Nephron progenitor cell (in vitro differentiated cells): ENCODE measurements at places on chromosomes 16 and 17.
A peak's percentile ranks its signal among the peaks of the same experiment; 100 is the strongest.

DNA sequence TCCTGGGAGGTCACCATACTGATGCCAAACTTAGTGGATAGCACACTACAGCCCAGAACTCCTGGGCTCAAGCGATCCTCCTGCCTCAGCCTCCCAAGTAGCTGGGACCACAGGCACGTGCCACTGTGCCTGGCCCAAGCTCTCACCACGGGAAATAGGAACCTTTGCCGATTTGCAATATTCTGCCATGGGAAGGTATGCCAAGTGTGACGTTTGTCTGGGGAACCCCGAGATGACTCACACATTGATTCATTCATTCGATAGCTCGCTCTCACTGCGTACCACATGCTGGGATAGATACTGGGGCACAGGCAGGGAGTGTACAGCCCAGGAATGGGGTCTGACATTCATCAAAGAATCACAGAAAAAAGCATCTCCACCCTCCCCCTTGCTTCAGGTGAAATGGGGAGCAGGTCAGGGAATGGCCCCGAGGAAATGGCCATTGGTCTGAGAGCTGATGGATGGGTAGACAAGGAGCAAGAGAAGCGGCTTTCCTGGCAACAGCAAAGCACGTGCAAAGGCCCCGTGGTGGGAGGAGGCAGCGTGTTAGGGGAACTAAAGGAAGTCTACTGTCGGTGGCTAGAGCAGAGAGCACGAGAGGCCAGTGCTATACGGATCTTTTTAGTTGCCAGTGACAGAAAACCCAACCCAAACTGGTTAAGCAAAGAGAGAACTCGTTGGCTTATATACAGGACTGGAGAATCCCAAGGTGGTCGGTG, 44.1 kb downstream of the DNAH17 start:
- H3K36me3 ChIP-seq: no peaks in the 10 kb centered on the region
- no peak overlapping the region for H3K27ac ChIP-seq
- peaks cover 22% of the 10 kb centered on the region for H3K4me1 ChIP-seq
- DNase-seq: no peak
- peaks cover 13% of the 10 kb centered on the region for H3K27me3 ChIP-seq
- H3K4me3 ChIP-seq: no peak overlapping the region

DNA sequence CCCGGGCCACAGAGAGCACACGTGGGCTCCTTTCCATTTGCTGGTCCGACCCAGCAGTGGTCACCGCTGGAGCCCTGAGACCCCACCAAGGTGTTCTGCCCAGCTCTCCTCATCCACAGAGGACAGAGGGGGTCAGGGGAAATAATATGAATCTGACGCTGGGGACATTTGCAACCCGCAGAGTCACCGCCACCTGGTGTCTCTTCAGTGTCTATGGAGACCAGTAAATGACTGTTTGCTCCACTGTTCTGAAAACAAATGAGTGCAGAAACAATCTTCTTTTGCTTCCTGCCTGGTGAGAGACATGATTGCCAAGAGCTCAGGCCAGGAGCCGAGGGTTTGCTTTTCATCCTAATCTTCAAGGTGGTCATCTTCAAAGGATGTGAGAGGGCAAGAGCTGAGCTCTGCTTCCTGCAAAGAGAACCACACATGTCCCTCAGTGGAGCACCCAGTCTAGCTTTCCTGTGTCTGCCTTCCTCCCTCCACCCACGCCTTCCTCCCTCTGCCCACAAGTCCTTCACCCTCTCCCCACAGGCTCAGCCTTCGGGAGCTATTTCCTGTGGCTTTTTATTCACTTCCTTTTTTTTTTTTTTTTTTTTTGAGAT, 14.7 kb upstream of the KLHDC4 start:
- no peak overlapping the region for H3K4me3 ChIP-seq
- H3K4me1 ChIP-seq: peaks cover 31% of the 10 kb centered on the region
- no peak overlapping the region for H3K27ac ChIP-seq
- H3K36me3 ChIP-seq: no peaks in the 10 kb centered on the region
- H3K27me3 ChIP-seq: peaks cover 17% of the 10 kb centered on the region

GRCh38 chr16:1762879-1763520, 8.3 kb downstream of the NME3 start:
- peaks cover 4% of the 10 kb centered on the region for H3K27me3 ChIP-seq
- no peak for DNase-seq
- peaks cover 6% of the 10 kb centered on the region for H3K4me1 ChIP-seq
- H3K27ac ChIP-seq: no peak overlapping the region

DNA sequence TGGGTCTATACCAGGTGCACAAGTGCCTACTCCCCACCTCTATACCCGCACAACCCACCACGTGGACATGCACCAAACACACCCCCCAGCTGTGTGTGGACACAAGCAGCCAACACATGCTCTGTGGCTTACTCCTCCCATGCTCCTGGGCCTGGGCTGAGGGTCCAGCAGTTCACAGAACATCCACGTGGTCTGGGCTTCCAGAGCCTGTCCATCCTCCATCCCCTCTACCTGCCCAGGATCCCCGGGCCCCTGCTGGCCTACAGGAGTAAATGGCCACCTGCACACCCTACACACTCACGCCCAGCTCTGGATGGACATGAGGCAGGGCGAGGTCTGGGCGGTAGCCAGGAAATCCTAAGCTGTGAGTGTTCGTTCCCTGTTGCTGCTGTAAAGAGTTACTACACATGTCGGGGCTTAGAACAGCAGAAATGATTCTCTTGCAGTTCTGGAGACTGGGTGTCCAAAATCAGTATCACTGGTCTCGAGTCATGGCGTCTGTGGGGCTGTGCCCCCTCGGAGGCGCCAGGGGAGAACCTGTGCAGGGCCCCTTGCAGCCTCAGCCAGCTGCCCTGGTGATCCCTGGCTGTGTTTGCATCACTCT, 15.0 kb upstream of the RAI1 start:
- peaks cover 11% of the 10 kb centered on the region for H3K27me3 ChIP-seq
- no peak overlapping the region for H3K27ac ChIP-seq
- no peak overlapping the region for H3K4me3 ChIP-seq
- H3K36me3 ChIP-seq: no peaks in the 10 kb centered on the region
- peaks cover 47% of the 10 kb centered on the region for H3K4me1 ChIP-seq
- DNase-seq: no peak

GRCh38 chr16:58842156-58842555, 108.0 kb upstream of the GOT2 start:
- H3K27ac ChIP-seq: no peak overlapping the region
- H3K4me3 ChIP-seq: no peak overlapping the region
- no peak for DNase-seq
- no peaks in the 10 kb centered on the region for H3K4me1 ChIP-seq
- peaks cover 2% of the 10 kb centered on the region for H3K36me3 ChIP-seq

- H3K27ac ChIP-seq: no peak overlapping the region
- DNase-seq: no peak
- no peaks in the 10 kb centered on the region for H3K27me3 ChIP-seq
- H3K36me3 ChIP-seq: no peaks in the 10 kb centered on the region
Observed at GRCh38 chr16:64272028-64272427, 849.8 kb downstream of the CDH11 start.

DNA sequence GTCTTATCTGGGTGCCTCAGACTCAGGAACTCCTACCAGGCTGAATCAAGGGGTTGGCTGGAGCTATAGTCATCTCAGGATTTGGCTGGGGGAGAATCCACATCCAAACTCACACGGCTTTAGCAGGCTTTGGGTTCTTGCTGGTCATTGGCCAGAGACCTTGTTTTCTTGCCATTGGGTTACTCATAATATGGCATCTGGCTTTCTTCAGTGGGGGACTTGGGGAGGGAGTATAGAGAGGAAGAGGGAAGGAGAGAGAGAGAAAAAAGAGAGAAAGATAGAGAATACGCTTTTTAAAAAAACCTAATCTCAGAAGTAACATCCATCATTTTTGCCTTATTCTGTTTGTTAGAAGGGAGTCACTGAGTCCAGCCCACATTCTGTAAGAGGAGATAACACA, 191.5 kb upstream of the SHISA6 start:
- no peak overlapping the region for H3K27ac ChIP-seq
- no peaks in the 10 kb centered on the region for H3K4me1 ChIP-seq
- H3K4me3 ChIP-seq: no peak overlapping the region
- H3K36me3 ChIP-seq: no peaks in the 10 kb centered on the region

GRCh38 chr17:81481073-81481799, 31.4 kb downstream of the ACTG1 start:
- H3K4me1 ChIP-seq: peaks cover 57% of the 10 kb centered on the region
- H3K36me3 ChIP-seq: peaks cover 4% of the 10 kb centered on the region
- H3K27me3 ChIP-seq: peaks cover 27% of the 10 kb centered on the region
- H3K4me3 ChIP-seq: peak overlapping the region; percentile 69
- peak; percentile 84 for DNase-seq

DNA sequence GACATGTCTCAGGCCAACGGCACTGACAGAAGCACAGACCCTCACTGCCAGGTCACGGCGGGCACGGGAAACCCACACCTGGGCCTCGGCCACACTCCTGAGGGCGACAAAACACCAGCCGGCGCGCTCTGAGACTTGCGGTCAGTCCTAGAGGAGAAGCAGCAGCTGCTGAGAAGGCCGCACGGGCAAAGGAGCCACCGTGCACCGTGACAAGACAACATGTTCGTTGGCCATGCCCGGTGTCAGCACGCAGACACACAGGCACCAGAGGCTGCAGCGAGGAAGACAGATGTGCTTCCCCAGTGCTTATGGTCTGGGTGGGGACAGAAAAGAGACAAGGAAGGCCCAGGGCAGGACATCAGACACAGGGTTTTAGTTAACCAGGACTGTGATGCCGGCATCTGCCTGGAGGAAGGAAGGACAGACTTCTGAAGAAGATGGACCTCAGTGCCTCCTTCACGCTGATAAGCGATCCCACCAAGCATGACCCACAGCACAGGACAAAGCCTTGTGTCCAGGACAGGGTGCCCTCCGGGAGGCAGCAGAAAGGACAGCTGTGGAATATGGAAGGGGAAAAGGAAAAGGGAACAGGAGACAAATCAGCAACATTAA, 84.0 kb downstream of the ANKRD11 start:
- DNase-seq: no peak
- H3K36me3 ChIP-seq: no peaks in the 10 kb centered on the region
- H3K4me3 ChIP-seq: no peak overlapping the region
- H3K27me3 ChIP-seq: peaks cover 8% of the 10 kb centered on the region
